Neural crest cell (in vitro differentiated cells): ENCODE measurements at places on chromosomes 7 and 10. TPM values are rescaled to one million over a fixed set of nuclear protein-coding genes. Genes with fewer than 3 reads are reported as not detected.

DNA sequence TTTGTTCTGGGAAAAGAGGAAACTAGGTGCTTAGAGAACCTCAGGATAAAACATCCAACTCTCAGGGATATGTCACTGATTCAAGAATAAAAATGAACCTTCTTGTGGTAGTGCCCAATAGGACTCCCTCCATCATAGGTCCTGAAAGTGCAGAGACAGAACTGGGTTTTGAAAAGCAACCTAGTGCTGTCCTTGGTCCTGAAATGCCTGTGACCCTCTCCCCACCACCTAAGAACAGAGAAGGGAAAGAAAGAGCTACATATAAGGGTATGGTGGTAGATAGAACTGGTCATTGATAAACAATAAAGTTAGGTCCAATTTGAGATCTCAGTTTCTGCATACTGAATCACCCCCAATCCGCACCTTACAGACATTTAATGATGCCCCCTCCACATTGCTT is 953.3 kb downstream of the XPNPEP1 start:
- no peak overlapping the region for H3K27ac ChIP-seq
- no peak overlapping the region for H3K4me3 ChIP-seq
- H3K4me1 ChIP-seq, result no peaks in the 10 kb centered on the region
- H3K27me3 ChIP-seq, result peaks cover 8% of the 10 kb centered on the region

DNA sequence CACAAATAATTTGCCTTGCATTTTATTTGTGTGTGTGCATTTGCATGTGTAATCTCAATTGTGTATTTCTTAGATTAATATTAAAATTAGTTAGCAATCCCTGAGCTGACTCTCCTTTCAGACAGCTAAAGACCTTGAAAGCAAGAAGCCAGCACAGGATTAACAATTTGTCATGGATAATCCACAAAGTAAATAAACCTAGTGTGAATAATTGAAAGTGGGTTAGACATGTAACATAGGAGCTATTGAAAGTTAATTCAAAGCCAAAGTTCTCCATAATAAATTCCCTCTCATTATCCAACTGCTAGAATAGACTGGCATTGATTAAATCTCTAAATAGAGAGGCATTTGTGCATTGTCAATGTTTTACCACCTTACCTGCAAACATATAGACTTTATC is 326.1 kb downstream of the PLXDC2 start:
- peaks cover 4% of the 10 kb centered on the region for H3K4me1 ChIP-seq
- no peak for DNase-seq
- no peak overlapping the region for H3K27ac ChIP-seq
- no peak overlapping the region for H3K4me3 ChIP-seq
- no peaks in the 10 kb centered on the region for H3K36me3 ChIP-seq
- no peaks in the 10 kb centered on the region for H3K27me3 ChIP-seq

DNA sequence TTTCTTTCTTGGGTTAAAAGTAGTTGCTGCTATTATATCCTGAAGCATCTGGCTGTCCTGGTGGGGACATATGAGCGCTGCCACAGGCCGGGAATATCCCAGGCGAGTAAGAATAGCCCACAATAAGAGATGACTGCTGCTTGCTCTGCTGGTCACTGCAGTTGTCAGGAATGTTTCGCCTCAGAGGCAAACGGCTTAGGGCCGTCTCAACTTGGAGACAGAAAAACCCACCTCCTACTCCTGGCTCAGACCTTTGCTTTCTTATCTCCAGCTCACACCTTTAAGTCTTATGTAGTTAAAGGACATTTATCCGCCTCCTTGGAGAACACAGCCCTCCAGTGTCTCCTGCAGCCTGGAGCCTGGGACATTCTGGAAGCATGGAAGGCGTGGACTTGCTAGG is at the start of gene GJD4:
TSS of gene GJD4 (plus strand) at position 151 of the 400 bp plus-strand sequence. CDS start at position 378, 227 bp downstream.
- H3K36me3 ChIP-seq, result no peaks in the 10 kb centered on the region
- no peak for DNase-seq
- H3K27me3 ChIP-seq, result peaks cover 3% of the 10 kb centered on the region
- no peak within 1 kb of the TSS for H3K4me3 ChIP-seq
- H3K4me1 ChIP-seq, result no peaks in the 10 kb centered on the region

GRCh38 chr10:32197423-32197822 is 141.2 kb upstream of the KIF5B start:
- H3K4me3 ChIP-seq, result no peak overlapping the region
- H3K36me3 ChIP-seq, result no peaks in the 10 kb centered on the region
- no peaks in the 10 kb centered on the region for H3K4me1 ChIP-seq
- DNase-seq, result no peak
- H3K27ac ChIP-seq, result no peak overlapping the region

GRCh38 chr10:89963451-89964102 is 262.2 kb downstream of the KIF20B start:
- H3K27ac ChIP-seq, result no peak overlapping the region
- no peak for DNase-seq
- no peak overlapping the region for H3K4me3 ChIP-seq
- H3K27me3 ChIP-seq, result peaks cover 2% of the 10 kb centered on the region

The SUGCT gene
- total RNA-seq, result 5.9 and 7.8 TPM in 2 replicates

- no peak overlapping the region for H3K27ac ChIP-seq
- H3K36me3 ChIP-seq, result peaks cover 2% of the 10 kb centered on the region
- H3K4me3 ChIP-seq, result peak overlapping the region; percentile 82
- H3K4me1 ChIP-seq, result peaks cover 23% of the 10 kb centered on the region
- H3K27me3 ChIP-seq, result peaks cover 92% of the 10 kb centered on the region
- DNase-seq, result no peak
These were observed 2.7 kb upstream of the EN2 start for GRCh38 chr7:155455132-155455693.

DNA sequence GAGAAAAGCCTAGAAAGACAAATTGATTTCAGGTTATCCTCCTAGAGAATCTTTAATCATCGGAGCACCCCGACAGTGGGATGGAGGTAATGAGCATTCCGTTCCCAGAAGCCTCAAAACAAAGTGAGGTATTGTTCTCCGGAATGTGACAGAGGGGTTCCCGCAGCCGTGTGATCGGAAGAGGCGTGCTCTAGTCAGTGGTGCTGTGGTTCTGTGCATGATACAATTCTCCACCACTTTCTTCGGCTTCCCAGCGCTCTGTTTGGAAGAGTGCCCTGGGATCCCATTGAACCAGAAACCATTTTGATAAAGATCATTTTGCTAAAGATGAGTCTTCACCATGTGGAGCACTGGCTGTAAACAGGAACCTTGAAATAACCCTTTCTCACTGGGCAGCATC is 434.6 kb downstream of the PAXIP1 start:
- H3K4me1 ChIP-seq, result no peaks in the 10 kb centered on the region
- no peak overlapping the region for H3K4me3 ChIP-seq
- H3K36me3 ChIP-seq, result no peaks in the 10 kb centered on the region
- H3K27ac ChIP-seq, result no peak overlapping the region
- no peak for DNase-seq

DNA sequence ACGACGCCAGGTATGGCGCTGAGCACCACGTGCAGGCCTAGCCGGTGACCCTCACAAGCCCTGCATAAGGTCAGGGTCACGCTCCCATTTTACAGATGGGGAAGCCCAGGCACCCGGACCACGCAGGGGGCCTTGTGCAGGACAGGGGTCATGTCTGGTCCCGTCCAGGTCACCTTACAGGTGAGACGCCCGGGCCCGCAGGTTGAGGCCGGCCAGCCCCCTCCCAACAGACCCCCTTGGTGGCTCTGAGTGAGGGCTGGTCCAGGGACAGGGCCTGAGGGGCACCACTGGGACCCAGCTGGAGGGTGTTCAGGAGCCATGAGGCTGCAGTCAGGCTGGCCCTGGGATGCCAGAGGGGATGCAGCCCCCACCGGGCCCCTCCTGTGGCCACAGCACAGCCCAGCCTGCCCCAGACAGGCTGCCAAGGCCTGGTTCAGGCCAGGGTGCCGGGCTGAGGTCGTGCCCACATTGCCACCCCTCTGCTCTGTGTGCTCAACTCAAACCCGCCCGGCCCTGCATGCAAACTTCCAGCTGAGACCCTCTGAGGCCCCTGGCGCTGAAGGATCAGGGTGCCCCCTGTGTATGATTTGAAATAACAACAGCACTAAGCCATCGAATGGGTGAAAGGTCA is 69.0 kb downstream of the PWWP2B start:
- DNase-seq, result no peak
- peaks cover 5% of the 10 kb centered on the region for H3K4me1 ChIP-seq
- no peak overlapping the region for H3K4me3 ChIP-seq
- no peaks in the 10 kb centered on the region for H3K27me3 ChIP-seq

The NUTM2E gene
- 1.6 and 2.0 TPM in 2 replicates for total RNA-seq

GRCh38 chr10:49387071-49387470 is 8.8 kb downstream of the DRGX start:
- no peak for DNase-seq
- H3K4me3 ChIP-seq, result no peak overlapping the region
- H3K27me3 ChIP-seq, result peaks cover 48% of the 10 kb centered on the region
- H3K27ac ChIP-seq, result no peak overlapping the region
- no peaks in the 10 kb centered on the region for H3K4me1 ChIP-seq
- no peaks in the 10 kb centered on the region for H3K36me3 ChIP-seq

GRCh38 chr10:64288404-64288803 is 767.2 kb downstream of the REEP3 start:
- no peak overlapping the region for H3K27ac ChIP-seq
- H3K4me1 ChIP-seq, result no peaks in the 10 kb centered on the region
- H3K36me3 ChIP-seq, result no peaks in the 10 kb centered on the region
- H3K4me3 ChIP-seq, result no peak overlapping the region
- H3K27me3 ChIP-seq, result no peaks in the 10 kb centered on the region
- DNase-seq, result no peak

GRCh38 chr10:52652431-52653262 is 119.9 kb downstream of the MBL2 start:
- no peak for DNase-seq
- no peaks in the 10 kb centered on the region for H3K4me1 ChIP-seq
- H3K36me3 ChIP-seq, result no peaks in the 10 kb centered on the region
- no peak overlapping the region for H3K27ac ChIP-seq
- no peak overlapping the region for H3K4me3 ChIP-seq

The MINDY4 gene
- total RNA-seq, result 8.6 and 9.2 TPM in 2 replicates

DNA sequence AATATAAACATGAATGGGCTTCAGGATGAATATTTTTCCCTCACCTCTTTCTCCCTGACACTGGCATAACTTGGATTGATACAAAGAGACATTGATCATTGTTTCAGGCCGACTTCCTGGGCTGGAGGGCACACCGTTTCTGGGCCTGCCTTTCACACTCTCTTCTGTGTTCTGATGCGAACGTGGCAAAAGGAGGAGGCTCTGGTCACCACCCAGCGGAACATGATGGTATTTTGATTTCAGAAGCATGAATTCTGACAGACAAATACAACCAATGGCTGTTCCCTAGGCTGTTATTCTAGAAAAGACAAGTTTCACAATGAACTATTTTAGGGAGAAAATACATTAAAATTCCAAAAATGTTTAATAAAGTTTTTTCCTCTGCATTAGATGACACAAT is 534.5 kb upstream of the MKI67 start:
- peaks cover 3% of the 10 kb centered on the region for H3K36me3 ChIP-seq
- peak overlapping the region; percentile 91 for H3K27ac ChIP-seq
- H3K27me3 ChIP-seq, result no peaks in the 10 kb centered on the region
- no peak overlapping the region for H3K4me3 ChIP-seq
- peaks cover 11% of the 10 kb centered on the region for H3K4me1 ChIP-seq
- no peak for DNase-seq

- no peak overlapping the region for H3K27ac ChIP-seq
- H3K4me3 ChIP-seq, result no peak overlapping the region
- no peaks in the 10 kb centered on the region for H3K4me1 ChIP-seq
- no peaks in the 10 kb centered on the region for H3K36me3 ChIP-seq
- no peak for DNase-seq
These were observed 58.0 kb upstream of the ELN start for GRCh38 chr7:73969991-73970390.

DNA sequence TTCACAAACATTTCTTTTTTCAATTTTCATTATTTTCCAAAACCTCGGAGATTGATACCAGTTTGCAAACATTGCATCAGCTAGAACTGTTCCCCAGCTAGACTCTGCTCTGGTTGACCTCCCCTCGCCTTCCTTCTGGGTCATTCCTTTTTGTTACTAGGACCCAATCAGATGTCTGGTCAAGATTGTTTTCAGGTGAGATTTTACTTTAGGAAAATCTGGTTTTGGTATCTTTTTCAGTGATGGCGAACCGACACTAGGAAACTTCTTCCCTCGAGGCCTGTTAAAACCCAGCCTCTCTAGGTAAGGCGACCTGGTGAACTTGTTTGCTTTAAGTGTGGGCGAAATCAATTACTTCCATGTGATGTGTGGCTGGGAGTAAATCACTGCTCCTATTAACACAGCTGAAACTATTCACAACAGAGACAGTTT is 8.4 kb downstream of the PROSER2 start:
- H3K27ac ChIP-seq, result no peak overlapping the region
- no peak overlapping the region for H3K4me3 ChIP-seq
- H3K27me3 ChIP-seq, result peaks cover 2% of the 10 kb centered on the region
- peaks cover 31% of the 10 kb centered on the region for H3K4me1 ChIP-seq
- H3K36me3 ChIP-seq, result no peaks in the 10 kb centered on the region
- DNase-seq, result no peak

The NSUN5 gene
- 33.6 and 40.2 TPM in 2 replicates for total RNA-seq

DNA sequence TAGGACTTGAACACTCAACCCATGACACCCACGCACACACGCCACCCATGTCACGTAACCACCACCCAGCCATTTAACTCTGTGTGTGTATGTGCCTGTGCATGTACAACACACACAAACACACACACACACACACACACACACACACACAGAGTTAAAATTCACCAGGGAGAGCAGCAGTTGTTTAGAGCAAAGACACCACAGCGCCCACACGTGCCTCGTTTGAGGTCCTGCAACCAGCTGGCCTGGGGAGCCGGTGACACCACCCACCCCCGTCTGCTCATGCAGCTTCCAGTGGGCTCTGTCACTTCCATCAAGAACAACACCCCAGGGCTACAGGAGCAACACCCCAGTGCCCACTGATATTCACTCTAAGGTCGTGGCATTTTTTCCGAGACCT is 97.4 kb downstream of the ELFN1 start:
- peaks cover 2% of the 10 kb centered on the region for H3K36me3 ChIP-seq
- H3K4me1 ChIP-seq, result no peaks in the 10 kb centered on the region
- DNase-seq, result no peak
- H3K27me3 ChIP-seq, result peaks cover 3% of the 10 kb centered on the region

GRCh38 chr10:59804220-59804619 is 51.0 kb upstream of the MRLN start:
- peaks cover 15% of the 10 kb centered on the region for H3K36me3 ChIP-seq
- peaks cover 21% of the 10 kb centered on the region for H3K4me1 ChIP-seq
- no peak overlapping the region for H3K27ac ChIP-seq
- DNase-seq, result no peak
- H3K4me3 ChIP-seq, result no peak overlapping the region
- no peaks in the 10 kb centered on the region for H3K27me3 ChIP-seq

The CHAT gene
- total RNA-seq, result 2.7 and 3.3 TPM in 2 replicates

The CRPPA gene
- total RNA-seq, result 4.0 and 4.8 TPM in 2 replicates

DNA sequence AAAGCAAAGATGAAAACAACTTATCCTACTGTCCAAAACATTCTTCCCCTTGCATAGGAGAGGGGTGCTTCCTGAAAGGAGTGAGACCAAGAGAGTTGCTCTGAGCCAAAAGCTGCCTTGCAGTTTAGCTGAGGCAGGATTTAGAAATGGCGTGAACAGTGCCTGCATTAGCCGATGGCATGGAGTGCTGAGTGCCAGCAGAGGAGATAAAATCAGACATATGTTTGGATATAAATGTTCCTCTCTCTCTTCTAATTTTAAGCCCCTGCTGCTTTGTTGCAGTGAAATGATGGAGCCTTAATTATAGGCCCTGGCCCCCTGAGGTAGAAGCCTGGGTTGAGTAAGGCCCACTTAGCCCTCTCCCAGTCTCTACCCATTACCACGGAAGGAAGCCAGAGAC is 7.1 kb downstream of the LRRC4 start:
- H3K36me3 ChIP-seq, result peaks cover 19% of the 10 kb centered on the region
- no peak for DNase-seq
- peak overlapping the region; percentile 32 for H3K4me3 ChIP-seq

The POT1 gene
- total RNA-seq, result 23.6 and 23.9 TPM in 2 replicates

The BMPR1A gene
- total RNA-seq, result 77.9 and 78.6 TPM in 2 replicates

GRCh38 chr10:17993361-17993760 is 41.6 kb downstream of the SLC39A12 start:
- H3K27me3 ChIP-seq, result no peaks in the 10 kb centered on the region
- H3K27ac ChIP-seq, result peak overlapping the region; percentile 38
- no peak overlapping the region for H3K4me3 ChIP-seq
- H3K4me1 ChIP-seq, result no peaks in the 10 kb centered on the region
- no peak for DNase-seq
